Left renal pelvis (tissue), 4 donors: ENCODE measurements at places on chromosomes 16 and 17.

- DNase-seq: no peak
These were observed 138.4 kb downstream of the PHKB start for GRCh38 chr16:47599512-47599911.

GRCh38 chr17:10614536-10615155 lies 42.5 kb downstream of the MYH3 start:
- peak; percentile 50 for DNase-seq

DNA sequence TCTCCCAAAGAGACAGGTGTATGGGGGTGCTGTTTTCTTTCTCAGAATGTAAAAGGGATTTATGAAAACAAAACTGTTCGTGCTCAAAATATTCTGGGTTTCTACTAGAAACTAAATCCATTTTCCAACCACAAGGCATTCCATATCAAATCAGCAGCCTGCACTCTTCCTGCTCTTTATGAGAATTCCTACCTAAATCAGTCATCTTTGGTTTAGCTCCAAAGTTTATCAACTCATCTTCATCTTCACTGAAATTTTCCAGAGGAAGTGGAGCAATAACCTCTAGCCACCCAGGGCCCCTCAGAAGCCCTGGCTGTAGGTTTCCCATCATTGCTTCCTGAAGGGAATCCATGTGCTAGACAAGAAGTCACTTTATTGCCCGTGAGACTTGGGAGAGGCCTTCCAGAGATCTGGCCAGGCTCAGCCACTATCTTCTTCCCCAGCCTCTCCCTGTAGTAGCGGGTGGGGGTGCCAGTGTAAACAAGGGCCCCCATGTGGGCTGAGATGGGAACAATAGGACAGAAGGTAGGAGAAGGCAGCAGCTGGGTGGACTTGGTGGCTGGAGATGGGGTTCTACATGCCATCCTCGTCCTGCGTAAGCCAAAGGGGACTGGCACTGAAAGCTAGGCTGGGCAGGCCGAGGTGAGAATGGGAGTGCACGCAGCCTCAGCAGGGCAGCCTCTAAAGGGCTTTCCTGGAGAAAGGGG lies 22.0 kb upstream of the ALDH3A1 start:
- no peak for DNase-seq

- no peak for DNase-seq
These were observed 66.3 kb upstream of the DOC2B start for GRCh38 chr17:247767-248166.

GRCh38 chr16:57645691-57646387 lies 17.4 kb downstream of the ADGRG1 start:
- no peak for DNase-seq

DNA sequence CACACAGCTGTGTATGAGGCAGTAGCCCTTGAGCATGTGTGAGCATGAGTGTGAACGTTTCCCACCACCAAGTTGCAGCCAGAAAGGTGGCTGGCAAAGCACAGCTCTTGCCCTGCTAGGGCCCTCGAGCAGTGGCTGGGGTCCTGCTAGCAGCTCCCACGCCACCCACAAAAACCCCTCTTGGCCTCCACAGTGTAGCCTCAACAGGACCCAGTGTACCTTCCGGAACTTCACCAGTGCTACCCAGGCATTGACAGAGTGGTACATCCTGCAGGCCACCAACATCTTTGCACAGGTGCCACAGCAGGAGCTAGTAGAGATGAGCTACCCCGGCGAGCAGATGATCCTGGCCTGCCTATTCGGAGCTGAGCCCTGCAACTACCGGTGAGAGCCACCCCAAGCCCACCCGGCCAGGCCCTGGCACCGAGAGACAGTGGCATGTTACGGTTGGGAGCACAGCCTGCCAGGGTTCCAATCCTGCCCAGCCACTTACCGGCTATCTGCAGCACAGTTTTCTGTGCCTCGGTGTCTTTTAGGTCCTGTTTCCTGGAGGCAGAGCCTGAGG lies 53.1 kb downstream of the SCNN1B start:
- DNase-seq: no peak

GRCh38 chr16:87635541-87636049 lies 33.3 kb downstream of the JPH3 start:
- DNase-seq: no peak

GRCh38 chr16:76539609-76540008 lies 262.4 kb downstream of the CNTNAP4 start:
- DNase-seq: no peak

GRCh38 chr17:44636562-44636961 lies 19.7 kb upstream of the MEIOC start:
- DNase-seq: no peak

DNA sequence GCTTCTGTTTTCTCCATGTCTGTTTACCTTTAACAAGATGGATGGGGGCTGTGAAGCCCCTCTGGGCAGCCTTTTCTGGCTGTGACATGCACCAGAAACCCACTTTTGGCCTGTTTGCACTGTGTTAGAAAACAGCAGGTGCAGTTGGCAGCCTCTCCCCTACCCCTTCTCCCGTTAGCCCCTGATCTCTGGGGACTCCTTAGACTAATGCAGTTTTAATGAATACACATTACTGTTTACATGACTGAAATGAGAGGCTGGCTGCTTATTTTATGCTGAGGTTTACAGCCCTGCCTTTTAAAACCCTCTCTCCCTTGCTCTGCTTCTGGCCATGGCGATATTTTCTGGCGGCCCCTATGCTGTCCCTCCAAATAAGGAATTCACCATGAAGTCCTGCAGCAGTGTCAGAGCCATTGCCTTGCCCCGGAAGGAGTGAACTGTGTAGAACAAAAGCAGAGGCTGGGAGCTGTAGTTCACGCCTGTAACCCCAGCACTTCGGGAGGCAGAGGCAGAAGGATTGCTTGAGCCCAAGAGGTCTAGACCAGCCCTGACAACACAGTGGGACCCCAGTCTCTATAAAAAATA lies 79.3 kb downstream of the PRKCB start:
- no peak for DNase-seq
